AG04449 (cell line): ENCODE measurements at places on chromosomes 5 and 9.

DNA sequence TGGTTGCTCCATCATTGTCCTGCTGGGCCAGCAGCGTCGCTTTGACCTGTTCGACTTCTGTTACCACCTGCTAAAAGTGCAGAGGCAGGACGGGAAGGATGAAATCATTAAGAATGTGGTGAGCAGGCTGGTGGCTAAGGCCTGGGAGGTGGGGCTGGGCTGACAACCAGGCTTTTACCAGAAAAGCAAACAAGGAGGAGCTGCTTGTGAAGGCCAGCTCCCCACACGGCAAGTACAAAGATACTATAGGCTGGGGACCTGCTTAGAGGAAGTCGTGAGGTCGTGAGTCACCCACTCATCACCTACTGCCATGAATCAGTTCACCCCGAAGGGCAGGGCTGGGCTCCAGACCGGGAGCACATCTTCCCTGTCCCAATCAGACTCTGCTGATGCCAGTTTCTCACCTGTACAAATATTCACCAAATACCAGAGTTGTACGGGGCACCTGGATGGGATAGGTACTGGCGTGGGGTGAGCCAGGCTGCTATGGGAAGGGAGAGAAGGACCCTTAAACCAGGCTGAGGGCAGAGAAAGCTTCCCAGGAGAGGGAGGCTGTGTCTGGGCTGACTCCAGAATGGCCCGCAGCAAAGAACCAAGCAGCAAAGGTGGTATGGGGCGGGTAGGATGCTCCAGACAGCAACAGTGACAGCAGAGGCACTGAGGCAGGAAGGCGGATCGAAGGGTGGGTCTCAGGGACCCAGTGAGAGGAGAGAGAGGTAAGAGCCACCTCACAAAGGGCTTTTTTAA is 69.3 kb upstream of the NIPAL4 start:
- peak; percentile 82 for DNase-seq

- DNase-seq: no peak
These were observed 108.7 kb downstream of the LIFR start for GRCh38 chr5:38447786-38448185.

DNA sequence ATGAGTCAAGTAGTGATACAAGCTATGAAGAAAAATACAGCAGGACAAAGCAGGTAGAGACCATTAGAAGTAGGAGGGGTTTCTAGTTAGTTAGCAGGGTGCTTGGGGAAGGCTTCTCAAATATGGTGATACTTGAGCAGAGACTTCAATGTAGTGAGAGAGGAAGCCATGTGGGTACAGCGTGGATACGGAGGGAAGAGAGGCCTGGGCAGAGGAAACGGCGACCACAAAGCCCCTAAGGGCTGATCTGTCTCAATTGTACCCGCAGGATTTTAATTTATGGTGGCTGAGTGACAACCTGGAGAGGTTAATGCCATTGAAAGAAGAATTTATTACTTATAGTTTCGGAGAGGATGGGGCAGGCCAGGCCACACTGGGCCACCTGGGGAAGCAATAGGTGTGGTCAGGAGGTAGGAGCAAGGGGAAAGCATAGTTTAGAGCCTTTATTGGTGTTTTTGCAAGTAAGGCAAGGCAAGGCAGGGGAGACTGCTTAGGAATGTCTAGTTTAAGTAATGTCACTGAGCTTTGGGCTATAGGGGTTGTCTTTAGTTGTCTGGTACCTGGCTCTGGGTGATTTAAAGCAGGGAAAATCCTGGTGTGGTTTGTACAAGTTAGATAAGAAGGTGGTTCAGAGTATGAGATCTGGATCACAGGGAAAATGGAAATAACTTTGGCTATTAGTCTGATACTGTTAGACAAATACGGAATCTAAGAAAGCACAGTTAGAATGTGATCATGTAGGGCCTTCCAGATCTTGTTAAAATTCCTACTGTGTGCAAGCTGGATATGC is 42.6 kb downstream of the GCNT4 start:
- DNase-seq: no peak

DNA sequence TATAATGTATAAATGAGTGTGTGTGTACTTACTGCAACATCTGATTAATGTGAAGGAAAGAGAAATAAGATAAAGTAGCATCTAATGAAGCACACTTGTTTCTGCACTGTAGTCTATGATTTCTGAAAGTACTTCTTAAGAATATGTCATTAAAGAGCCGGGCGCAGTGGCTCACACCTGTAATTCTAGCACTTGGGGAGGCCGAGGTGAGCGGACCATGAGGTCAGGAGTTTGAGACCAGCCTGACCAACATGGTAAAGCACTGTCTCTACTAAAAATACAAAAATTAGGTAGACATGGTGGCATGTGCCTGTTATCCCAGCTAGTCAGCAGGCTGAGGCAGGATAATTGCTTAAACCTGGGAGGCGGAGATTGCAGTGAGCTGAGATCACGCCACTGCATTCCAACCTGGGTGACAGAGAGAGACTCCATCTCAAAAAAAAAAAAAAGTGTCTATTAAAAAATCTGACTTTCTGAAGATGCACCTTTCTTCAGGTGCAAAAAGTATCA is 556.9 kb downstream of the PTPRD start:
- no peak for DNase-seq

- no peak for DNase-seq
These were observed 935.8 kb upstream of the EDIL3 start for GRCh38 chr5:85320495-85320894.

GRCh38 chr5:141681695-141682641 is at the start of gene ARAP3:
ARAP3 (minus strand) TSS chr5:141682230; CDS start chr5:141680486, 1,744 bp downstream.
- peak; percentile 37 for DNase-seq

- DNase-seq: no peak
These were observed 20.3 kb upstream of the ANKRD33B start for GRCh38 chr5:10543585-10544040.

- no peak for DNase-seq
These were observed 825 bp upstream of the TOR4A start for GRCh38 chr9:137276473-137277328.

GRCh38 chr5:105218018-105218417 is 1655.4 kb upstream of the NUDT12 start:
- DNase-seq: no peak

DNA sequence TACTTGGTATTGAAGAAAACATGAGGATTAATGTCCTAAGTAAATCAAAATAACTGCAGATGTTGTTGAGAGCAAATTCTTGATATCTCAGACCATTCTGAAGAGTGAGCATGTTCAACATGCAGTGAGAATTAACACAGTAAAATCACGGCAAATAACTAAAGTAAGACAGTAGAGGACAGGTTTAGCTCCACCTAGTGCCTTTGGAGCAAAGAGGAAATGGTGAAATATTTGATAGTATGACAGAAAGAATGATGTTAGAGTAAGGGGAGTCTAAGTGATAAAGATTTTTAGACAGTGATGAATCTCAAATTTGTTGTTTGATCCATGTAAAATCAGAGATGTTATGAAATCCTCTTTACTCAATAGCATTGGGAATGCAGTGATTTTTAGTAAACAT is 424.2 kb downstream of the TMEM161B start:
- no peak for DNase-seq

- DNase-seq: no peak
These were observed 139.7 kb downstream of the CEP120 start for GRCh38 chr5:123283499-123283898.

GRCh38 chr5:125411071-125411743 is 664.8 kb upstream of the ZNF608 start:
- DNase-seq: no peak

DNA sequence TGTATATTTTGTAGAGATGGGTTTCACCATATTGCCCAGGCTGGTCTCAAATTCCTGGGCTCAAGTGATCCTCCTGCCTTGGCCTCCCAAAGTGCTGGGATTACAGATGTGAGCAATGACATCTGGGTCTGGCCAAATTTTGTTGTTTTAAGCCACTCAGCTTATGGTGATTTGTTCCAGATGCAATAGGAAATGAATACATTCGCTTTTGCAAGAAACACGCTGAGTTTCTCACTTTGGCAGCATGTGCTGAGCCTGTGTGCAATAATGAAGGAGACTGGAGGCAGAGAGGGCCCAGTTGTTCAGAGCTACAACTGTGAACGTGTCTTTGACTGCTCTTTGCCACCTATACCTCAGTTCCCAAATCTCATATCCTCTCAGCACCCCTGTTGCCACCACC is 56.4 kb downstream of the KIF4B start:
- no peak for DNase-seq

DNA sequence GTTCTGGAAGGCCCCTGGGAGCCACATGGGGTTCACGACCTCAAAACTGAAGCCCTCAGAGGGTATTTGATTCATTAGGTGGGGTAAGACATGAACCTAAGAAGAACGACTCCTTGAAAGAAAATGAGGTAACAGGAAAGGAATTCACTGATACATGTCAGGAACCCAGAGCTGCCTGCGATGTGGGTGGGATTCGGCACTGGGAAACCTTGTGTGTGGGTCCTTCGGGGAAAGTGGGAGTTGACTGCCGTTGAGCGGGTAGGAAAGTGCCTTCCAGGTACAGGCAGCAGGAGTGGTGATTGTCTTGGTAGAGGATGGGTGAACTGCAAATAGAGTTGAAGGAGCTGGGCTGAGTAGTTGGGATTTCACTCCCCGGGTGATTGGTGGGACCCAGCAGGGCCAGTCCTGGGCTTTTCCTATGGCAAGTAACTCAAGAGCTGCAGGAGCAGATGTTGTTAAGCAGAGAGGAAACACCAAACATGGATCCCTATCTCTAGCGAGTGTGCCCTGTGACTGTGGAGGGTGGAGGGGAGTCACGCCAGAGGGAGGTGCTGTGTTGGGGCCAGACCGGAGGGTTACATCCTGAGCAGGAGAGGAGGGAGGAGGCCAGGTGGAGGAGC is 30.8 kb downstream of the ANKRD33B start:
- DNase-seq: no peak

- DNase-seq: no peak
These were observed 27.9 kb upstream of the RECK start for GRCh38 chr9:36008774-36009300.

DNA sequence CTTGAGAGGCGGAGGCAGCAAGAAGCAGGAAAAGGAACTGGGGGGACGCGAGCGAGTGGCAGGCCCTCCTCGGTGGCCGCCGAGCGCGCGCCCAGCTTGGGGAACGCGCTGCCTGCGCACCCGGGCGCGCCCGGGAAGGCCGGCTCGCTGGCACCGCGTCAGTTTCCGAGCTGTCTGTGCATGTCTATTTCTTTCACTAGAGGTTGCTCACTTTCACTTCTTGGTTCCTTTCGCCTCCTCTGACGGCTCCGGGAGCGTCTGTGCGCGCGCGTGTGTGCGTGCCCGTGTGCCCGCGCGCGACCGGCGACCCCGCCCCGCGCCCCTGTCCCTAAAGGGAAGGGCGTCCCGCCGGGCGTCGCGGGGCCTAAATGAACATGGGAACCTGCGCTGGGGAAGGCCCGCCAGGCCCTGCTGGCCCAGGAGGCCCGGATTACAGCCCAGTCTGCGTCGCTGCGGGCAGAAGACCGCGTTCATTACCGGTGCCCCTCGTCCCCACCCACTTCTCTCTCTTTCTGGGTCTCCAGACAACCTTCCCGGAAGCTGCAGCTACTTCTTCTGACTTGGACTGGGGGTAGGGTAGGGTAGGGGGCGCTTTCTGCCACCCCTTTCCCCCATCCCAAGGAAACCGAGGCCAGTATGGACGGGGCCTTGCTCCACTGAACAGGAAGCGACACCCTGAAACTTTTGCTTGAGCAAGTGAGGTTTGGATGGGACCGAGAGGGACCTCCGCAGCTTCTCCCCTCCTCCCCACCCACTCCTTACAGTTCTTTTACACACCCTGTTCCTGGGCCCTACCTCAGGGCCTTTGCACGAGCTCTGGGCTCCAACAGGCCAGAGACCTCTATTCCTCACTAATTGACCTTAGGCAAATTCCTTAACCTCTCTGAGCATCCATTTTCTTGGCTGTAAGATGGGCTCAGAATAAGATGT is 205.8 kb upstream of the IER5L start:
- DNase-seq: no peak

DNA sequence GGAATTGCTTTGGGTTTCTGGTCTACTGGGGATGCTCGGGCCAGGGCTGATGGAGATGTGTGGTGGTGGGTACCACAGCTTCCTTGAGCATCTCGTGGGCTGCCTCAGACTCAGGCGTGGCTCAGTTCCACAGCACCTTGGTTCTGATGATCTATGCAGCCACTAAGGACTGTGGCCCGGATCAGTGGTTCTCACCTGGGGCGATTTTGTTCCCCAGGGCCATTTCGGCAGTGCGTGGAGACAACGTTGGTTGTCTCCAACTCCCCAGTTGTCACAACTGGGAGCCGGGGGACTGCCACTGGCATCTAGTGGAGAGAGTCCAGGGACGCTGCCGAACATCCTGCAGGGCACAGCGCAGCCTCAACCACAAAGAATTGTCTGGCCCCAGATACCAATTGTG is 47.7 kb downstream of the FGF18 start:
- no peak for DNase-seq

DNA sequence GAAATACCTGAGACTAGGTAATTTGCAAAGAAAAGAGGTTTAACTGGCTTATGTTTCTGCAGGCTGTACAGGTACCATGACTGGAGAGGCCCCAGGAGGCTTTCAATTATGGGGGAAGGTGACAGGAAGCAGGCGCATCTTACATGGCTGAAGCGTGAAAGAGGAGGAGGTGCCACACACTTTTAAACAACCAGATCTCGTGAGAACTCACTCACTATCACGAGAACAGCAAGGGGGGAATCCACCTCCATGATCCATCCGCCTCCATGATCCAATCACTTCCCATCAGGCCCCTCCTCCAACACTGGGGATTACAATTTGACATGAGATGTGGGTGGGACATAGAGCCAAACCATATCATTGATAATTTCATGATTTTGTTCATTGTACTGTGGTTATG is 2.5 kb upstream of the MED27 start:
- DNase-seq: no peak

- DNase-seq: no peak
These were observed 229.5 kb upstream of the NMUR2 start for GRCh38 chr5:152634586-152634985.

- DNase-seq: no peak
These were observed 4.1 kb downstream of the PTCH1 start for GRCh38 chr9:95512709-95513095.

GRCh38 chr5:41636605-41637004 is 126.2 kb upstream of the PLCXD3 start:
- no peak for DNase-seq

GRCh38 chr9:14147738-14148137 is 166.2 kb downstream of the NFIB start:
- no peak for DNase-seq

DNA sequence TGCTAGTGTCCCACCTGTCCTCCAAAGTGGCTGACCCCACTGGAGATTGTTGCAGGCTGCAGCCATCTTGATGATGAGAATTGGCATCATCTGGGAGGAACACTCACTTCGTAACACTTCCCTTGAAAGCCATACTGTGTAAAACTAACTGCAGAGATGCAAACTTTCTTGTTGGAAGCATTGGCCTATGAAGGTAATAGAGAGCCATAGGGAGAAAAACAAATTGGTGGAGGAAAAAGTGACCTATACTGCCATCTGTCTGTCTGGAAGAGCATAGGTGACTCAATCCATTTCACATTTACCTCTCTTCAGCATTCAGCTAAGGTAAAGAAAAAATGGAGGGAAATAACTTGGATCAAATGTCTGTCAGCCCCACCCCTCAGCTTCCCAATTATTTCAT is 473.4 kb downstream of the NTRK2 start:
- DNase-seq: no peak

GRCh38 chr5:125510651-125511050 is 764.2 kb upstream of the ZNF608 start:
- DNase-seq: no peak
